ENCODE measurements at places on chromosomes 12 and 14.

DNA sequence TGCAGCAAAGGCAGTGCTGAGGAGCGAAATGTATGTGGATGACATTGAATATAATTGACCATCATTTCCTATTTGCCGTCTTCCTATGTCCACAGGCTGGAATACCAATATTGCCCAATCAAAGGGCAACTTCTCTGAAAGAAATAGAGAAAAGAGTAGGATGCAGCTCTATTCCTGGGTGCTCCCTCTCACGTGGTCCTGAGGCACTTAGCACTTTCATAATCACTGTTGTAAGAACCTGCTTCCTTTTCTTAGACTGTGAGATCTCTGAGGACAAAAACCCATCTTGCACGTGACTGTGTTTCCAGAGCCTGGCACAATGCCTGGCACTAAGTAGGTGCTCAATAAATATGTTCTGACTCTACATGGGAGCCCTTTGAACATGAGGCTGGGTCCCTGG lies 122.7 kb upstream of the CPM start:
- no peak for DNase-seq

DNA sequence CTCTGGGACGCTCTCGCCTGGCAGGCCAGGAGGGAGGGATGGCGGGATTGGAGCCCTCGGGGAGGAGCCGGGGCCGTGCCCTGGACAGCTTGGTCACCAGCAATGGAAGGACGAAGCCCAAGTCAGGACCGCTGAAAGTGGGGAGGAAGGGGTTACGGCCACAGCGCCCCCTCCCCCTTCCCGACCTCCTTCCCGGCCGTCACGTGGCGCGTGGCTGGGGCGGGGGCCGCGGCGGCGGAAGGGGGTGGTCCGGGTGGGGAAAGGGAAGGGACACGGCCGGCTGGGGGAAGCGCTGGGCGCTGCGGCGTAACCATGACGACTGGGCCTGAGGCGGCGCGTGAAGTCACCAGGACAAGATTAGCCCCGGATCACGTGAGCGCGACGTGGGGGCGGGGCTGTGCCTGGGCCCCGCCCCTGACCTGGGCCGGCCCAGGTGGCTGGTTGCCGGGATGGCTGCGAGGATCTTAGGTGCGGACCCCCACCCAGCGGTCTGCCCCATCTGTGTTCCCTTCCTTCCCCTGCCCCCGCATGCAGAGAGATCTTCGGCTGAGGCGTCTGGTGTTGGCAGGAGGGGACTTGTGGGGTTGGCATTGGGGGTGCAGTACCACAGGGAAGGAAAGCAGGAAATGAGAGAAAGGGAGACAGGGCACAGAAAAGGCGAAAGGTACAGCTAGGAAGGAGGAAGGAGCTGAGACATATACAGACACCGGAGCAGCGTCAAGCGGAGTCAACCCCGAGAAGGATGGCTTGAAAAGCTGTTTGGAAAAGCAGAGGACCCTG lies 6.2 kb downstream of the MAP3K12 start:
- DNase-seq = peak; percentile 70

DNA sequence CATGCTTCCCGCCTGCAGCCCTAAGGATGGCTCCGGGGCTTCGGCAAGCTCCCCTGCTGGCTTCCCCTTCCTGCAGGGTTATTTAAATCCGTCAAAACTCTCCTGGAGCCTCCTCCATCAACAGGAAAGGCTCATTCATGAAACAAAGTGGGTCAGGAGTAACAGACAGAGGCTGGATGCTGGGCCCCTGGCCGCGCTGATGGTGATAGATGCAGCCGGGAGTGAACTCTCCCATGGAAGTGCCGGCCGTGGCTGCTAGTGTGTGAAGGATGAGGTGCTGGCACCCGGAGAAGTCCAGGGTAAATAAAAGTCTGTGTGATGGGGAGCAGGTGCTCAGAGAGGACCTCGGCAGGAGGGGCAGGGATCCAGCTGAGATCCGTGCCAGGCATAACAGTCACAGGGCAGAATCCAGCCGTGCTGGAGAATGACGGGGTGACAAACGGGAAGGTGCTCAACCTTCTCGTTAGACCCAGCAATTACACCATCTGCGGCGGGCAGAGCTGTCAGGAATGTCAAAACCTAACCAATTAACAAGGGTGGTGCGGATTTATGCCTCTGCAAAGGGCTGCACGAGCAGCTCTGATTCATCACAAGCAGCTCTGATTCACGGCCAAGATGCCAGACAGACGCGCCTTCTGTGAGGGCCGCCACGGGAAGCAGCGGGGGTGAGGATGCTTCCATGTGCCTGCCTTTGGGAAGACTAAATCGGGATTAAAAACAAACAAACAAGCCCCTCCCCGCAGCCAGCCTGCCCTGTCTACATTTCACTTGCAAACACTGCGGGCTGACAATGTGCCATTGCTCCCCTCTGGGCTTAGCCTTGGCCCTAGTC lies 55.6 kb downstream of the SYNE3 start:
- no peak for DNase-seq

DNA sequence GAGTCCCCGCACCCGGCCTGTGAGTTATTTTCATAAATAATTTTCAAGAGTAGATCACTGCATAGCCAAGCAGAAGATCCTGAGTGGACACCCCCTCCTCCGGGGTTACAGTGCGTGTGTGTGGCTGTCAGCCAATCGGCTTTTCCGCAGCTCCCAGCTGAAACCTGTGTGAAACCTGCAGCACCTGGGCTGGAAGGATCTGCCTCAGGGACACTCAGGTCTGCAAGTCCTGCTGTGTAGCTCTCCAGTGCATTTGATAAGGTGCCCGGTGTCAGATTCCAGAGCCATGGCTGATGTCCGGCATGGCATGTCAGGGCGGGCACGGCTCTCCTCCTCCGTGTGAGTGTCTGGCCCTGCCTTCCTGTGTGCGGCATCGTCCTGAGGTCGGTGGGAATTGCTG lies 124.8 kb downstream of the GLT1D1 start:
- no peak for DNase-seq
